ENCODE measurements at places on chromosomes 2 and 18. TPM values are rescaled to one million over a fixed set of nuclear protein-coding genes. Genes with fewer than 3 reads are reported as not detected.

CFAP65 gene
- total RNA-seq = 0.16 TPM

GRP gene
- not detected for total RNA-seq

DCDC2C gene
- total RNA-seq = not detected

CTAGE1 gene
- total RNA-seq = not detected

WNT6 gene
- total RNA-seq = 0.31 TPM

TCF23 gene
- not detected for total RNA-seq

VIL1 gene
- total RNA-seq = 0.17 TPM

EIF4E2 gene
- 175 TPM for total RNA-seq

DLX1 gene
- 2.8 TPM for total RNA-seq

LINC00305 gene
- not detected for total RNA-seq

COL3A1 gene
- total RNA-seq = 0.20 TPM

EHD3 gene
- total RNA-seq = 6.3 TPM

MOB1A gene
- 85.8 TPM for total RNA-seq

HOXD9 gene
- total RNA-seq = 1.3 TPM

VAMP5 gene
- total RNA-seq = 0.25 TPM

IL1A gene
- total RNA-seq = 0.20 TPM

CNTNAP5 gene
- not detected for total RNA-seq

ALPP gene
- total RNA-seq = 12.1 TPM

FEV gene
- not detected for total RNA-seq

MROH2A gene
- total RNA-seq = 0.12 TPM

HTR2B gene
- 0.06 TPM for total RNA-seq

MAP3K19 gene
- total RNA-seq = not detected

MFSD6 gene
- 33.1 TPM for total RNA-seq

ZBTB7C gene
- 0.23 TPM for total RNA-seq

SLC9A2 gene
- total RNA-seq = 3.0 TPM

SDC1 gene
- 194 TPM for total RNA-seq

POTEC gene
- not detected for total RNA-seq

KLHL14 gene
- not detected for total RNA-seq

Measured in A549 treated with Hydrocortisone at 1 μM for 4 hours (cell line).